ENCODE measurements at places on chromosomes 4 and X. TPM values are rescaled to one million over a fixed set of nuclear protein-coding genes. Genes with fewer than 3 reads are reported as not detected.

- DNase-seq, result no peak
Observed at GRCh38 chrX:22737541-22737940, 262.2 kb upstream of the DDX53 start.

DNA sequence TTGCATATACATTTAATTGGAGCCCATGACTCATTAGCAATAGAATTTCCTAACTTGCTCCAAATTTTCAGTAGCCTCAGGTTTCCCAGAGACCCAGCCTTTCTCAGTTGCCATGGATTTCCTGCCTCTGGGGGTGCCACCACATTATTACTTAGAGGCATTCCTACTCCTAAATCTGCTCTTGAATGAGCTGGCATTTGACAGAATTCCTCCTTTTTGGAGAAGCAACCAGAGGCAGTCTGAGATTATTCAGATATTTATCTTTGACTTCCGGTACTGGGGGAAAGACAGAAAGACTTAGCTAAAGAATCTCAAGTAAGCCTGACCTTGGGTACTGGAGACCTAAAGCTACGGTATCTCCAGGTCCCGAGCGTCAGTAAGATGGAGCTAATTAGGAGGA, 76.3 kb downstream of the DCHS2 start:
- DNase-seq, result no peak

DNA sequence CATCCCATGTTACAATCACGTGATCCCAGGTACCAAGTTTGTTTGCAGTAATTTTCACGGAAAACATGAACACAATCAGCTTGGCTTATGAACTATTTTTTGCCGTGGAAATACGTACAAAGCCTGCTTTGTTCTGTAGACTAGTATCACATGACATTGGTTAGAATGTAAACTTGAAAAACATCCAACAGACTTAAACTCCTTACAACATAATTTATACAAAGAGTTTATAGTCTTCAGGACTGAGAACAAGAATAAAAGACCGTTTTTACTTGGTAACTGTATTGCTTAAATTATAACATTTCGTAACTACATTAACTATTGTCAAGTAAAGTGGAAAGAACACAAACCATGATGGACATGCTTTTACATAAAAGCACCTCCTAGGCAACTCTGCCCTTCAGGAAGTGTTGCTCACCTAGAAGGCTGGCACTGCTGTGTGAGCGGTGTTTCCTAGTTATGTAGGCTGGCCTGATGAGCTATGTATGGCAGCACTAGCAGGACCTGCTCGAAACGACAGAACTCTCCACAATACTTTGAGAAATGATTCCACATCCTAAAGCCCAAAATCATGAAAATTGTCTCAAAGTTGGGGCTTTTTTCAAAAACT, 41.8 kb upstream of the WDR1 start:
- no peak for DNase-seq

GRCh38 chr4:70721747-70722146, at the start of gene RUFY3:
TSS of gene RUFY3 (plus strand) at chr4:70721964. CDS start at chr4:70722574, 610 bp downstream.
- DNase-seq, result peak; percentile 91

- DNase-seq, result no peak
Observed at GRCh38 chrX:5086388-5086787, 1142.3 kb downstream of the NLGN4X start.

DNA sequence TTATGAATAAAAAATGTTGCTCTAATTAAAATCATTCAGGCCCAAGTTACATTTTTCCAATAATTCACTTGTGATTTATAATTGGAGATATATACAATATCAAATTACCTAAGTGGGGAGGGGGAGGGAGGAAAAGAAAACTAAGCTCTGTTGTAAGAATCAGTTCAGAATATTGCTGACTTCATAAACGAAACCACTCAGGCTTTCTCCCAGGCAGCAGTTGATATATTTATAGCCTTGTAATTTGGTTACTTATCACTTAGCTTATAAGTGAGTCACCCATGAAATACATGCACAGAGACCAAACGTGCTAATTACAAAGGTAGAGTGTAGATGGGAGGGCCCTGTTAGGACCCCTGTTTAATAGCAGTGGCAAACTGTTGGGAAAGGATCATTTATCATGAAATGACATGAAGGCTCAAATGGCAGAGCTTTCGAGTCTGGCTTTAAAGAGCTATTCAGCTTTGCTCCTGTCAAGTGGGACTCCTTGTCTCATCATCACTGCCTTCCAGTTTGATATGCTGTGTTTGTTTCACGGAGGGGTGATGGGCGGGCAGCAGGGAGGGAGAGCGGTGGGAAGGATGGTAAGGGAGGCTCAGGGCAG, 105.6 kb upstream of the PGRMC2 start:
- DNase-seq, result no peak

- DNase-seq, result no peak
Observed at GRCh38 chr4:96675896-96676295, 836.0 kb downstream of the PDHA2 start.

DNA sequence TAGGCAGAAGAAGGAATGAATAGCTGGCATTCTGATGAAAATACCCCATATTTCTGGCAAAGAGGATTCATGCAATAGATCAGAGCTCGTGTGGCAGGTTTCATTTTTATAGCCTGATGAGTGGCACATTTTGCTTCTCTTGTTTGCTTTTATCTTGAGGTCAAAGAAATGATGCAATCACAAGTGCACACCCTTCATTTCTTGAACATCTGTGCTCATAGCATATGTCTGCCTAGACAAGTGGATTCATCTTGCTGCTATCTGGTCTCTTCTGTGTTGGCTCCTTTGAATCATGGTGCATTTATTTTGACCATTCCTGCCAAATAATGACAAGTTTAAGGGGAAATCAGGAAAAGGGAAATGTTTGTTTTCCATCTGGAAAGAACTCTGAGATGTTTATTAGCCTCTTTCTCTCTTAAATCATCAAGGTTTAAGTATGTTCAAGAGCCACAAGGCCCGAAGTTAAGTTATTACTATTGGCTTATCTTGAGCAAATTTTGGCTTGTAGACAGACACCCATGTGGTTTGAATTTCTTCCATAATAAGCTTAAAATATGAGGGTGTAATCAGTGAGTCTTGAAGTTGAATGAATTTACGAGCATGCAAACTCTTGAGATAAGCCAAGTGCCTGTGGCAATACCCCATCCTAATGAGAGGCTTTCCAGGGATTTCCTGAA, 59.3 kb upstream of the HS3ST1 start:
- DNase-seq, result no peak

SPANXN3 gene
- not detected for total RNA-seq

DNA sequence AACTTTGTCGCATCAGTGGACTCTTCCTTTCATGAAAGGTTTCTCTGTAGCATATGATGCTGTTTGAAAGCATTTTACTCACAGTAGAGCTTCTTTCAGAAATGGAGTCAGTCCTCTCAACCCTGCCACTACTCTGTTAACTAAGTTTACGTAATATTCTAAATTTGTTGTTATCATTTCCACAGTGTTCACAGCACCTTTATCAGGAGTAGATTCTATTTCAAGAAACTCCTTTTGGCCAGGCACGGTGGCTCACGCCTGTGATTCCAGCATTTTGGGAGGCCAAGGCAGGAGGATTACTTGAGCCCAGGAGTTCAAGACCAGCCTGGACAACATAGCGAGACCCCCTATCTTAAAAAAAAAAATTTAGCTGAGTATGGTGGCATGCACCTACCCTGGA, 90.0 kb downstream of the KDM6A start:
- no peak for DNase-seq

DNA sequence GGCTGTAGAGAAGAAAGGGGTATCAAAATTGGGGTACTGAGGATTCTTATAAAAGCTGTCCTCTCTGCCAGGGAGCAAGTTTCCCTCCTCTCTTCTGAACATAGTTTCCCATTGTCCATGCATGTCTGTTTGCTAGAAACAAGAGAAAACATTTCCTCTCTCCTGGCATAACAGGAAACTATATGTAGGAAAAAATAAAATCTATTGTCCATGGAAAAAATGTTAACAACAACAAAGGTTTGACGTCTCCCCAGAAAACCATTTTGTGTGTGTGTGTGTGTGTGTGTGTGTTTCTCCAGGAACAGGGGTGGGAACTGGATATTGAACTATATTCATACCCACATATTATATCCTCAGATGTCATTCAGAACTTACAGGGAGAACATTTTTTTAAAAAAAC, 107.2 kb downstream of the GASK1B start:
- no peak for DNase-seq

- no peak for DNase-seq
Observed at GRCh38 chr4:101187841-101188240, 159.5 kb downstream of the PPP3CA start.

DNA sequence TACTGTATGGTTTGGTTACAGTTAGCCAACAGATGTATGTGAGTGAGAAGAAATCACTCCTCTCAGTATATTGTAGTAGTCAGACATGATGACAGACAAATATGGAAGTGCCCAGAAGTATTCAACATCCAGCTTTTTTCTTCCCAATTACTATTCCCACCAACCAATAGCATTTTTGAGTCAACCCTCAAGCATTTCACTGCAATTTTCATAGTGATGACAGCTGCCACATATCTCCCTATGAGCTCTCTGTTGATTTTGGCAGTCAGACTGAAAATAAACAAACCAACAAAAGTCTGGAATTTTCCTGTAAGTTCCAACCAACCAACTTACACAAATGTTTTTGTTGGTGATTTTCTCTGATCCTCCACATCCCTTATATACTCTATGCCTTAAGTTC, 8.2 kb upstream of the TRAM1L1 start:
- no peak for DNase-seq

DNA sequence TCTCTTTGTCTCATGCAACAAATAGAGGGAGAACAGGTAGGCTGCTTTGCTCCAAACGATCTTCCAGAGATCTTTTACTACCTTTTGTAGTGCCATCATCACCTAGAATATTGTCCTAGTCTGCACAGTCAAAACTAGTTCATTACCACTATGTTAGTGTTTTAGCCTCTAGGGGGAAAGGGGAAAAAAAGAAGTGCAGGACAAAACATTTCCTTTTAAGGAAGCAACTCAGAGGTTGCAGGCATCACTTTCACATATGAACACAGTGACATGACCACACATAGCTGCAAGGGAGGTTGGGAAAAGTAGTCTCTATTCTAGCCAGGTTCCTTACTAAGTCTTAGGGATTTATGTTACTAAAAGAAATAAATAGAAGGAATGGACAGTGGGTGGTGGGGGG, 39.3 kb upstream of the RAP2C start:
- DNase-seq, result no peak

GRCh38 chrX:132776486-132777210, 181.8 kb downstream of the HS6ST2 start:
- no peak for DNase-seq

- no peak for DNase-seq
Observed at GRCh38 chr4:34309383-34309906, 1934.9 kb downstream of the ARAP2 start.

GRCh38 chrX:313546-313945, 5.0 kb downstream of the GTPBP6 start:
- no peak for DNase-seq

GRCh38 chr4:110033355-110034025, 120.8 kb downstream of the EGF start:
- DNase-seq, result no peak

GRCh38 chr4:168527560-168527959, 30.7 kb downstream of the PALLD start:
- DNase-seq, result no peak

GRCh38 chr4:1646690-1647089, 37.4 kb downstream of the FAM53A start:
- DNase-seq, result peak; percentile 52

GRCh38 chr4:146235654-146236177, 21.4 kb downstream of the REELD1 start:
- DNase-seq, result no peak

- DNase-seq, result peak; percentile 63
Observed at GRCh38 chr4:139815778-139816601, 150.4 kb downstream of the MGST2 start.

GRCh38 chrX:2572740-2573139, 72.0 kb upstream of the DHRSX start:
- no peak for DNase-seq

PASD1 gene
- not detected for total RNA-seq

DNA sequence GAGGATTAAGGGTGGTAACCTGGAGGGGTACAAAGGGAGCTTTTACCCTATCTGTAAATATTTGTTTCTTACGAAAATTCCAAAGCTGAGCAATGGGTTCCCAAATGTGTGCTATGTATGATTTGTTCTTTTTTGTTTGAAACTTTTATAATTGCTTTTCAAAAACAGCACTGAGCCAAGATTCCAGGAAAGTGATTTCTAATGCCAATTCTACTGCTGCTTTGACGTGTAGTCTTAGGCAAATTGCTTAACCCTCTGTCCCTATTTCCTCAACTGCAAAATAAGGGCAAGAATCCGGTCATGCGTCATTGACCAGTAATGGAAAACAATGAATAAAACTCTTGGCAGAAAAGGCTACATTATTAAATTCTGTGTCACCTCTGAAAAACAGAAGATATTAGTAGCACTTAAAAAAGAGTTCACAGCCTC, 454.7 kb downstream of the IL15 start:
- no peak for DNase-seq

HSD17B13 gene
- 0.36 TPM for total RNA-seq

CLDN2 gene
- total RNA-seq, result not detected

GRCh38 chr4:148445860-148446330, 3.7 kb upstream of the NR3C2 start:
- DNase-seq, result peak; percentile 21

- no peak for DNase-seq
Observed at GRCh38 chrX:103878466-103879122, 46.5 kb upstream of the RAB9B start.

GPRIN3 gene
- total RNA-seq, result 36.8 TPM

DNA sequence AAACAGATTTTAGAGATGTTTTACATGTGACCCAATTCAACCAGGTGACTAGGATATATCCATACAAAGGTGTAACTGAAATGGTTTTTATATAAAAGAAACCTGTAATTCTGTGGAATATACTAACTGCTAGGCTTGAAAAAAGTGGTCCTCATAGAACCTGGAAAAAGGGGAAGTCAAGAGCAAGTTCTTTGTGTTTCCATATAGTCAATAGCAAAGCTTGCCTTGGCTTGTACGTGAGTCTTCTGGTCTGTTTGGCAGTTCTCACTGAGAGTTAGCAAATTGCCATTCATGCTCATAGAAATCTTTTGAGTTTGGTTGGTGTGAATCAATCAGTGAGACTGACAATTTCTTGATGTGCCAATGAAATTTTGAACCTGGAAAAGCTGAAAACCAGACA, 79.4 kb upstream of the SMIM10 start:
- DNase-seq, result no peak

EVC2 gene
- total RNA-seq, result 3.0 TPM

CXorf38 gene
- total RNA-seq, result 9.8 TPM

DNA sequence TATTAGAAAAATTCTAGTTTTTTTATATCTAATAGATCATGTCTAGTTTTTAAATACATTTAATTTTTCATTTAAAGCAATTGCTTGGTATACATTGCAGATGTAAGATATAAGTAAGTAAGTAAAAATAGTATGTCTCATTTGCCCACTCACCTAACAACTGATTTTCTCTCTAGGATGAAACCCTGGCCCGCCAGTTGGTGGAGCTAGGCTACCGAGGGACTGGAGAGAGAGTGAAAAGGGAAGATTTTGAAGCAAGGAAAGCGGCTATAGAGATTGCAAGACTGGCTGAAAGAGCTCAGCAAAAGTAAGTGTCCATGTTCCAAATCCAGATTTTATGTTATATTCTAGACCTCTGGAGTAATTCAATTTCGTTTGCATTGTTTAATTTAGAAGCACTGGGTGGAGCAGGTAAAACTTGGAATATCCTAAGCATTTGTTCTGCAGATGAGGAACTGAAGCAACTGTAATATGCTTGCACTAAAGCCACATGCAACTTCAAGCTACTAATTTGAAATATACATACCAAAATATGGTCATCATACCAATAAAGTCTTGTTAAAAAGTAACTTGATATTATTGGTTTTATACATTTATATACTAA, 27.1 kb downstream of the CFAP299 start:
- no peak for DNase-seq

- DNase-seq, result no peak
Observed at GRCh38 chrX:68832101-68832416, 3.2 kb downstream of the EFNB1 start.

GRCh38 chrX:14832586-14832985, 40.3 kb downstream of the FANCB start:
- no peak for DNase-seq
